NCI-H460 (cell line): ENCODE measurements at places on chromosomes 1 and 21.

- DNase-seq, result no peak
These were observed 18.4 kb upstream of the F3 start for GRCh38 chr1:94559921-94560320.

DNA sequence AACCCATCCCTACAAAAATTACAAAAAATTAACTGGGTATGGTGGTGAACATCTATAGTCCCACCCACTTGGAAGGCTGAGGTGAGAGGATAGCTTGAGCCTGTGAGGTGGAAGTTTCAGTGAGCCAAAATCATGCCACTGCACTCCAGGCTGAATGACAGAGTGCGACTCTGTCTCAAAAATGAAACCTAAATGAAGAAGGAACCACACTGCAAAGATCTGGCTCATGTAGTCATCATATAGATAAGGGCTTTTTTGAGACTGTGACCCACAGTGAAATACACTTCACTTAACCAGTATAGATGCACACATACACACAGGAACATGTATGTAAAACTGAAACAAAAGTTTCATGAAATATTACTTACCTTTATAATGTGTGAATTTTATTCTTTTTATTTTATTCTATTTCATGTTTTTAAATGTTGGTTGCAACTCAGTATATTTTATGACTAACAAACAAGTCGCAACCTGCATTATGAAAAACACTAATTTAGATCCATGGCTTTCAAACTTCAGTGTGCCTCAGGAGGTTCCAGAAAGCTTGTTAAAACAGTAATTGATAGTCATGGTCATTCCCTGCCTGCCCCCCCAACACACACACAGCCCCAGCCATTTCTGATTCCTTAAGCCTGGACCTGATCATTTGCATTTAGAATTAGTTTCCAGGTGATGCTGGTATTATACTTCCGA is 189.5 kb downstream of the PATJ start:
- no peak for DNase-seq

DNA sequence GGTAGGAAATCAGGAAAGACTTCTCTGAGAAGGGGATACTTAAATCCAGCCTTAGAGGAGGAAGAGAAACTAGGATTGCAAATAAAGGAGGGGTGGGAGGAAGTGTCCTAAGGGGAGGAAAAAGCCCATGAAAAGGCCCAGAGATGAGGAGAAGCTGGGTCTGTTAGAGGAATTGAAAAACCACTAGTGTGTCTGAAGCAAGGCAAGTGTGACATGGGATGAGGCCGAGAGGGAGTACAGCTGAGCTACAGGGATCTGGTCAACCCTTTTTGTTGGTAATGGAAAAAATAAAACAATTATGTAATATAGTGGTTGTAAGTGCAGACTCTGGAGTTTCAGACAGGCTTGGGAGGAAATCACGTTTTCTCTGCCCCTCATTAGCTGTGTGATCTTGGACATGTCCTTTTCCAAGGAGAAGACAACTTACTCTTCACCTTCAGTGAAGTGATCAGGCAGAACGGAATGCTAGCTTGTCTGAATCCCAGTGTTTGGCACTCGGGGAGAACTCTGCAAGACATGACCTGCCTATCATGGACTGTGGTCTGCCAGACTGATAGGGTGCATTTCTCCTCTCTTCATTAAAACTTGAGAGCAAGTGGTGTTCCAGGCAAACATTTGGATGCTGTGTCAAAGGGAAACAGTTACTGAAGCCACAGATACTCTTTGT is 7.4 kb upstream of the S100A10 start:
- no peak for DNase-seq

DNA sequence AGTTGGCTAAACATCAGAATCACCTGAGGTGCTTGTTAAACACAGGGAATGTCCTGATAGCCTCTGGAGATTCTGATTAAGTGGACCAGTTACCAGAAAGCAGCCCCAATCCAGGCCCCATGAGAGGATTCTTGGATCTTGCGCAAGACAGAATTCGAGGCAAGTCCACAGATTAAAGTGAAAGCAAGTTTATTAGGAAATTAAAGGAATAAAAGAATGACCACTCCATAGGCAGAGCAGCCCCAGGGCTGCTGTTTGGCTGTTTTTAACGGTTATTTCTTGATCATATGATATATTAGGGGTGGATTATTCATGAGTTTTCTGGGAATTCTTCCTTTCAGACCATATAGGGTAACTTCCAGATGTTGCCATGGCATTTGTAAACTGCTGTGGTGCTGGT is 176.2 kb downstream of the ROR1 start:
- no peak for DNase-seq

GRCh38 chr1:46406881-46407608 is 12.9 kb downstream of the FAAH start:
- DNase-seq, result no peak

DNA sequence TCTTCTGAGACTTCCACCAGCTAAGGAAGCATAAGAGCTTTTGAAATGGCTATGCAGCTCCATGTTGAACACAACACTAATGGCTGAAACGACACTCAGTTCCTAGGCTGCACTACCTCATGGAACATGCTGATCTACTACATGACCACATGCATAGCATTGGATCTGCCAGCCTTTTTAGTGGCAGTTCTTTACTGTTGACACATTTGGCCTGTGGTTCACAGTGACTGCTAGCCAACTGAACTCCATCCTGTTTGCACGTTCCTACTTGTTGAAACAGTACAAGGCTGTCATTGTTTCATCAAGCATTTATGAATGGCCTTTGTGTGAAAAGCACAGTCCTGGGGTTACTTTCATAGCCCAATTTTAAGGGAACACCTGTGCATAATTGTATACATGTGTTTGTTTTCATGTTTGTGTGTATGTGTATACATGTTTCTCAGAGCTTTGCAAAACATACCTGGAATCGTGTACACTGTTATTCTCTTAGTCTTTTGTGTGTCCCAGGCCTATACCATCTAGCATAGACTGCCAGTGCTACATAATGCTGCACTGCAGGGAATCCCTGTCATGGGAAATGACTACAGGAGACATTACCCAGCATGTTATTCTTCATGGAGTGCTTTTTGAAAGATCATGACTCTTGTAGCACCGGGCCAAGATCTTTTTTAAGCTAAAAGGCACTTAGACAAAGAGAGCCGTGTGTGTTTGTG is 179.6 kb upstream of the ESRRG start:
- DNase-seq, result no peak

DNA sequence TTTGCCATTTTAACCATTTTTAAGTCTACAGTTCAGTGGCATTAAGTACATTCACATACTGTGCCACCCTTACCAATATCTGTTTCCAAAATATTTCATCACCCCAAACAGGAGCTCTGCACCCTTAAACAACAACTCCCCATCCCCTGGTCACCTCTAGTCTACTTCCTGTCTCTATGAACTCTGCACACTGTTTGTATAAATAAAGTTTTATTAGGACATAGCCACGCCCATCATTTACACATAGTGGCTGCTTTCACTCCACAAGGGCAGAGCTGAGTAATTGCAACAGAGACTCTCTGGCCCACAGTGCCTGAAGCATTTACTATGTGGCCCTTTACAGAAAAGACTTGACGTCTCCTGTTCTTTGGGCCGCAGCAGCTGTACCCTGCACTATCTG is 30.1 kb downstream of the KCNAB2 start:
- no peak for DNase-seq

DNA sequence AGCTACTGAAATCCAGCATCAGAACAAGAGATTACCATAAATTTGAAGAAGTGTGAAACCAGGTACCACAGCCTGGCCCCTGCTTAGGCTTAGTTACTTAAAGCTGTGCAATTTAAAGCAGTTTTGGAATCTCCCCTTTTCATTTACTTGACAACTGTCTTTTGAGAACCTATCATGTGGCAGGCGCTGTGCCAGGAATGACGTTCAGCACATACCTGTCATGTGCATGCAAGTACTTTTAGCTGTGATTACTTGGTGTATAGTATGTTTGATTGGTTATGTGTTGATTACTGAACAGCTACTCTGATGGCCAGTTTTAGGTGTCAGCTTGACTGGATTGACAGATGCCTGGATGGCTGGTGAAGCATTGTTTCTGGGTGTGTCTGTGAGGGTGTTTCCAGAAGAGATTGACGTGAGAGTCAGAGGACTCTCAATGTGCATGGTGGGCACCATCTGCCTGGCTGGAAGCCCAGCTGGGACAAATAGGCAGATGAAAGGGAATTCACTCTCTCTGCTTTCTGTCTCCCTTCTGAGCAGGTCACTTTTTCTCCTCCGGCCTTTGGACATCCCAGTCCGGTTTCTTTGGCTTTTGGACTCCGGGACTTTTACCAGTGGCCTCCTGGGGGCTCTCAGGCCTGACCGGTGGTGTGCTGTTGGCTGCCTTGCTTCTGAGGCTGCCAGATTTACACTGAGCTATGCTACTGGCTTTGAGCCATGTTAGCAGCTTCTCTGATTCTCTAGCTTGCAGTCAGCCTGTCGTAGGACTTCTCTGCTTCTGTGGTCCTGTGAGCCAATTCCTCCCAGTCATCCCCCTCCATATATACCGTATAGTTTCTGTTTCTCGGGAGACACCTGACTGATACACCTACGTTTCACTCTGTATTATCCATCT is 178.0 kb downstream of the RYR2 start:
- no peak for DNase-seq

GRCh38 chr1:110535985-110536384 is 17.0 kb upstream of the KCNA10 start:
- DNase-seq, result no peak

DNA sequence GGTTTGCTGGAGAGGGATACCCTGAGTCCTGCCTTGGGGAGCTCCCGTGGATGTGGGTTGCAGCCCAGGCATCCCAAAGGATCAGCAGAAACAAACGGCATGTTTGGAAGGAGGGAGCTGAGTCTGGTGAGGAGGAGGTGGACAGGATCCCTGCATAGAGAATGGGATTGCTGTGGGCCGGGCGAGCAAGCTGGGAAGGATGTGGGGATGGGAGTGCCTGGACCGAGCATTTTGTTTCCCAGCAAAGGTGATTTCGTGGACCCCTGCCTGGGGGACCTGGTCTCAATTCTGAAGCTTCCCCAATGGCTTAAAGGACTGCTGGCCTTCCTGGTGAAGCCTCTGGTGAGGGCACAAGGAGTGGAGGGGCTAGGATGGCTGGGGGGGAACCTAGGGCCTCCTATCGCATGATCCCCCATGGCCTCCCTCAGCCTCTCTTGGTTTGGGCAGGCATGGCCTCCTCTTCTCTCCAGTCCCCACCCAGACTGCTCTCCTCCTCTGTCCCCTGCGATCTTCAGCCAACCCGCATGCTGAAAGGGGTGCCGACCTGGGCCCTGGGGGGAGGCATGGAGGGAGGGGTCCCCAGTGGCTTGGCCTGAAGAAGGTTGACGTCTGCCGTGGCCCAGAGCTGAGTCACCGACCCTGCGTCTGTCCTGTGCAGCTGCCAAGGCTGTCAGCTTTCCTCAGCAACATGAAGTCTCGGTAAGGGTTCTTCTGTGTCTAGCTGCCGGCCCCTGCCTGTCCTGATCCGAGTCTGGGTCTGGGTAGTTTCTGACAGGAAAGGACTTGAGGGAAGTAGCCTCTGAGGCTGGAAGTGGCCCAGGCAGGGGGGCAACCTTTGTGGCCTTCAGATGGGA is 16.3 kb downstream of the FAAH start:
- no peak for DNase-seq

GRCh38 chr21:42526379-42526727 is 12.7 kb downstream of the SLC37A1 start:
- no peak for DNase-seq

DNA sequence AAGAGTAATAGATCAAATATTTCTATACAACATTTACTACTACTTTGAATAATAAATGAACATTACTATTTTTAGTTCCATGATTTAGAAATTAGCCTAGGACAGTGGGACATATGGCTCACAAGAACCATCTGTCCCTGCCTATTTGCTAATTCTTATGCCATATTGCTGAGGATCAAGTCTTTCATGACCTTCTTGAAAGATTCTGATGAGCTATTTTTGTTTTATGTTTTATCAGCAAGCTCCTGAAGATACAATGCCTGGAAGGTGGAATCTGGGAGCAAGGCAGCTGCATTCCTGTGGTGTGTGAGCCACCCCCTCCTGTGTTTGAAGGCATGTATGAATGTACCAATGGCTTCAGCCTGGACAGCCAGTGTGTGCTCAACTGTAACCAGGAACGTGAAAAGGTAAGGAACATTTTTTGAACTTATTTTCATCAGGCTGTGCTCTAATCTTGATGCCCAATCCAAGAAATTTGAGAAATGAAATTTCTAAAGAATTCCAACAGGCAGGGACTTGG is 326.7 kb downstream of the PAPPA2 start:
- no peak for DNase-seq

- DNase-seq, result no peak
These were observed 13.5 kb downstream of the TOR3A start for GRCh38 chr1:179095377-179095776.

- no peak for DNase-seq
These were observed 6.0 kb downstream of the CYB561D1 start for GRCh38 chr1:109499661-109500536.

DNA sequence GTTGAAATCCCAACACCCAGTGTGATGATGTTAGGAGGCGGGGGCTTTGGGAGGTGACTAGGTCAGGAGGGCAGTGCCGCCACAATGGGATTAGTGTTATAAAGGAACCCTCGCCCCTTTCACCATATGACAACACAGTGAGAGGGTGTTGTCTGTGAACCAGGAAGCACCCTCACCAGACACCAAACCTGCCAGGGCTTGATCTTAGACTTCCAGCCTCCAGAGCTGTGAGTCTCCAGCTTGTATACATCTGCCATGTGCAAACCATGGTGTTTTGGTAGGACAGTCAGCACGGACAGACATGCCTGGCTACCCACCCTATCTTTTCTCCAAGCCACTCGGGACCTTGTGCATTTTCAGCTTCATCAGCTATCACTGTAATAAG is 4.0 kb downstream of the TRIM11 start:
- no peak for DNase-seq

- DNase-seq, result no peak
These were observed 553 bp upstream of the NDUFV3 start for GRCh38 chr21:42892582-42892930.

DNA sequence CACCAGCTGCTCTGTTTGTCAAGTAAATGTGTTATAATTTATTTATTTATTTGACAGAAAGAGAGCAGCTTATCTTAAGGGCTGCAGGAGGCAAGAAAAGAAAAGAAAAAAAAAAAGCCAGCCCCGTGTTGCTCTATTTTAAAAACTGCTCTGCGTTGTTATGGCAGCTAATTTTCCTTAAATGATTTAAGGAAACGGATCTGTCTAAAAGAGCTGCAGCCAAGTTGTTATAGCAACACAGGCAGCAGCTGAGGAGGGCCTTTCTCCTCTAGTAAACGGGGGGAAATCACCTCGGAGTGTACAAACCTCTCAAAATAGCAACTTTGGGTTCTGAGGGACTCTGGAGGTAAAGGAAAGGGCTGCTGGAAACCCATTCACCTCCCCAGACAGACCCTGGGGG is 149.2 kb downstream of the BEND5 start:
- DNase-seq, result no peak
